ENCODE measurements at places on chromosomes 2 and 18. TPM values are rescaled to one million over a fixed set of nuclear protein-coding genes. Genes with fewer than 3 reads are reported as not detected.

GRCh38 chr2:233690444-233690843 lies 2.2 kb upstream of the UGT1A6 start:
- no peak for DNase-seq

DNA sequence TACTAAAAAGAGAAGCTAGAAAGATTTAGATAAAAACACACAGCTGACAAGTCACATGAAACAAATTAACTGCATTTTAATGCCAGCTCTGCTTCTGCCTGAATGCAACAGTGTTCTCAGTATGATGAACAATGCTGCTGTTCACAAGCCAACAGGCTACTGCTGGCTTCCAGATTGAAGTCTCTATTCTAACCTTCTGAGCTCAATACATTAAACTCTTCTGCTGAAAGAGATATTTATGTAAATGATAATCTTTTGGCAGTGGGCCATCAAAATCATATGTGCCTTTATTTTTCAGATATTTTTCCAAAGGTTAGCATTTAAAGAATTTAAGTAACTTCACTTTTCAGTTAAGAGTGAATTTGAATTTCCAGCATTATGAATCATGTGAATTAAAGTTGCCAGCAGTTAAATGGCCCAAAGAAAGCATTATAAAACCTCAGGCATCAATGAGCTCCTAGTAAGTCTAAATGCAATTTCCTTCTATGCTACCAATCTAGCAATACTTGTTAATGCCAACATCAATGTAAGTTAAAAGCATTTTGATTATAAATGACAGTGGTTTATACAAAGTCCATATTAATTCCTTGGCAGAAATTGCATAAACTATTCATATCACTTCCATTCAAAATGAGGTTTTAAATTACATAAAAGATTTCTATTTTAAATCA lies 72.4 kb downstream of the ID2 start:
- DNase-seq: no peak

GRCh38 chr2:42706836-42707235 lies 57.1 kb downstream of the OXER1 start:
- DNase-seq: no peak

GRCh38 chr2:144504218-144504641 lies 15.7 kb downstream of the ZEB2 start:
- no peak for DNase-seq

GRCh38 chr2:33240178-33240577 lies 236.3 kb upstream of the RASGRP3 start:
- DNase-seq: no peak

Gene FRZB
- total RNA-seq: 17.1 TPM

DNA sequence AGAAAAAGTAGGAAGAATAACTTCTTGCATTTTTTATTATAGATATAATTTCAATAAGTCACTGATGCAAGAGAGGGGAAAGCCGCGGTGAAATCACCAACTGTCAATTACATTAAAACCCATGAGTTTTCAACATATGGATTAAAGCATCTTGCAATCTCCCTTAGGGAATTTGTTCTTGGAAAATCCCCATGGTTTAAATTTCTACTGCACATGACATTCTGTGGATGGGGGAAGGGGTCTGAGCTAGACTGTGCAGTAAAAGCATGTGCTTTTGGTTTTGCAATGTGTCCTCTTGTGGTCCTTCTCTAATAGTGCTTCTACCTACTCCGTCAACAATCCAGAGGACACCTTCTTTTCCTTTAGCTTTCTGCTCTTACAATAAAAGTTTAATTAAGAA lies 894.0 kb downstream of the DCDC2C start:
- no peak for DNase-seq

DNA sequence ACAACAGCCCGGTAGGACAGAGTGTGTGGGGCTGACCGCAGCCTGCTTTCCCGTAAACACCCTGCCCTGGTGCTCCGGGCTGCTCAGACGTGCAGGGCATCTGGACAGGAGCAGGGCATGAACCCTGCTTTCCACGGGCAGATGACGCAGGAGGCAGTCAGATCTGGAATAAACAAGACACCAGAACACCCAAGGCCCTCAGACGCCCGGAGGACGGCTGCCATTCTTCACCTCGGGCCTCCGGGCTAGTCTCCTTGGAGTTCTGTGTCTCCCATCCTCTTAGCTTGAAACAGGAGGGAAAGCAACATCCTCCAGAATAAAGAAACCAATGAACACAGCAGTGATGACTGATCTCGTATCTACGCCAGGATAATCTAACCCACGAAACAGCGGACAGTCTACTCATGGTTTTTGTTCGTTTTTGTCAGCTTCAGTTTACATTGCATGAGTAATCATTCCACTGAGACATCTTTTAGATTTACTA lies 7.3 kb downstream of the PXDN start:
- no peak for DNase-seq

DNA sequence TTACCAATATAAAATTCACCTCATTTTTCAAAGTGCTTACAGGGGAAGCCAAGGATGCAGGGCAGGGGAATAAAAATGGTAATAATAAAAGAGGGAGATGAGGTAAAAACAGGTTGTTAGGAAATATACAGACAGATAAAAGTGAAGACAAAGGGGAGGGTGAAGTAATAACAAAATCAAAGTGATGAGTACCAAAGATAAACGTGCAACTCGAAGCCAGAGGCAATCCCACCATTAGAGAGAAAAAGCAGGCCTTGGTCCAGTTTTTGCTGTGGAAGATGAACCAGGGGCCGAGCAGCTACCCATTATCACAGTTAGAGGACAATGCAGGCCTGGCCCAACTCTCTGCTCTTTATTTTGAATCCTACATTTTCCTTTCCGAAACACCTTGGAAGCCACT lies 99.6 kb upstream of the UPP2 start:
- DNase-seq: no peak

- no peak for DNase-seq
These were observed 83.2 kb downstream of the ASB1 start for GRCh38 chr2:238509903-238510302.

Gene RAB17
- total RNA-seq: 18.4 TPM

DNA sequence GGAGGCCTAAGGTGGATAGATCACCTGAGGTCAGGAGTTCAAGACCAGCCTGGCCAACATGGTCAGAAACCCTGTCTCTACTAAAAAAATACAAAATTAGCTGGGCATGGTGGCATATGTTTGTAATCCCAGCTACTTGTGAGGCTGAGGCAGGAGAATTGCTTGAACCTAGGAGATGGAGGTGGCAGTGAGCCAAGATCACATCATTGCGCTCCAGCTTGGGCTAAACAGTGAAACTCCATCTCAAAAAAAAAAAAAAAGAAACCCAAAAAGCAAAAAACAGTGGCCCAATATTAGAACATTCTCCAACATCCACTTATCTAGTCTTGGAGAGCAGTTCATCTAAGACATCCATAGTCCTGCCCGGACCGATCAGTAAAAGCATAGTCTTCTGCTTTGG lies 260.4 kb downstream of the MREG start:
- no peak for DNase-seq

Gene DSG2
- total RNA-seq: 117 TPM

Gene CDCA7
- 13.1 TPM for total RNA-seq

Gene KHK
- total RNA-seq: 28.4 TPM

DNA sequence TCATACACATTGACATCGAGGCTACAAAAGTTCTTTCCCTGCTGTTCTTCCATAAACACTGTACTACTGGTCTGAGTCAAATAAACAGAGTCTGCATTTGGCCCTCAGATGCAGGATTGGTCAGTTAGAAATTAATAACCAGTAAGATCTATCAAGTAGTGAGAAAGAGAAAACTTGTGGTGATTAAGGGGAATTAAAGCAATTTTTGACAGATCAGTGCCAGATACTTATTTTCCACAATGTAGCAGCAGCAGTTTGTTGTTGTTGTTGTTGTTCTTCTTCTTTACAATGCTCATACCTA lies 85.0 kb downstream of the IKZF2 start:
- DNase-seq: no peak

Gene GAREM1
- total RNA-seq: 20.7 TPM

Gene CTLA4
- total RNA-seq: not detected

GRCh38 chr2:46469116-46469515 lies 10.2 kb upstream of the TMEM247 start:
- no peak for DNase-seq

Gene SNTG2
- total RNA-seq: 1.1 TPM

Gene EFR3B
- 5.3 TPM for total RNA-seq

All from type B pancreatic cell (in vitro differentiated cells).